A549 (cell line): ENCODE measurements at places on chromosomes 13 and 19. TPM values are rescaled to one million over a fixed set of nuclear protein-coding genes. Genes with fewer than 3 reads are reported as not detected.

- peak; percentile 27 for DNase-seq
Observed at GRCh38 chr13:113420833-113421600, 32.3 kb downstream of the ADPRHL1 start.

GRCh38 chr19:7605490-7606222 lies 10.0 kb downstream of the CAMSAP3 start:
- no peak for DNase-seq

DNA sequence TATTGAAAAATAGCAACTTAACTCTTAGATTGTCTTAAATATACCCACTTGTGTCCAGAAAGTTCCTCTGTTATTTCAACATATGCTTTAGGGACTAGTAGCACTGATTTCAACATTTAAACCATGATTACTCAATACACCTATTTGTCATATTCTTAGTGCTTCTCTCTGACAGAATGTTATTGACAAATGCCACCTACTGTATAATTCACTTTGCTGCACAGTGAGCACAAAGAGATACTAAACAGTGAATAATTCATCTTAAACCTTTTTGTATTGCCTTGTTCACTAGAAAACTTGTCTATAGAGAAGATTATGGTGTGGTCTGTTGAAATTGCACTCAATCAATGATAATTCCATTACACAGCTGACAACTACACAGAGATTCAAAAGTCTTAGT lies 692.6 kb downstream of the PCDH17 start:
- no peak for DNase-seq

- DNase-seq: no peak
Observed at GRCh38 chr19:14146789-14147216, 10.4 kb upstream of the ASF1B start.

GRCh38 chr19:19554074-19555023 lies 16.3 kb downstream of the CILP2 start:
- no peak for DNase-seq

DNA sequence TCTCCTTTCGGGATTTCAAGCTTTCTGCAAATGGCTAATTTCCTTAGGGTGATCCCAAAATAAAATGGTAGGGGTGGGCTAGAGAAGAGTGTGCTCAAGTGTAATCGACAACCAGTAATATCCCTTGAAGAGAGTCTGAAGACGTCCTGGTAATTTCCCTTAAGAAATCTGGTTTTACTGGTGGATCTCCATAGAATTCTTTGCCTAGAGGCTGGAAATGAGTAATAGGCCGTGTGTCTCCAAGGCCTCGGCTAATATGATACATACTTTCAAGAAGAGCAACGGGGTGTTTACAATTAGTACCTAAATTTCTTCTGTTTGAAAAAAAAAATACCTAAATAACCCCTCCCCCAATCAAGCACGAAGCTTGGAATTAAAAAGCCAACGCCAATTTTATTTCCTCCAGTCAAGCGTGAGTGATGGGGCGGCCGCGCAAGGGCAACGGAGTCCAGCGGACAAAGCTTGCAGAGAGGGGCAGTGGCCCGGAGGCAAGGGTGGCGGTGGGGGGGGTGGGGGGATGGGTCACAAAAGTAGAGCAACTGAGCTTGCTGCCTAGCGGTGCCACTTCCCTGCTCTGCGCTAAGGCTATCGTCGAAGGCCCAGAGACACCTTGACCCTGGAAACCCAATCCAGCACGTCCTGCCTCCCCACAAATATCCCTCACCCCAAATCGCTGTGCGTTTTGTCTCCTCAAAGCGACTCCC lies 7.8 kb downstream of the SOX21 start:
- DNase-seq: no peak

DNA sequence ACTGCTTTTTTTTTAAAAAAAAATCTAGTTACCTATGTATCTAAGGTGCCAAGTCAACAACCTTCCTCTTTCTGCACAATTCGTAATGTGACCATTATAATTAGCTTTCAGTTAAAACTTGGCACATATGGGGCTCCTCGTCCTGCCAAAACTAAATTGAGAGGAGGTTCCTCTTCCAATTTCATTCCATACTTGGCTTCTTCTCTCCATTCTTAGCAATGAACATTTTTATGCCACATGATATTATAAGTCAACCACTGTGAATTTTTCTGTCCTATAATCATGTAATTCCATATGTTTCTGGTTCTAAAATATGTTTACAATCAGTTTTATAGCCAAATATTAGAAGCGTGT lies 177.0 kb downstream of the DCLK1 start:
- no peak for DNase-seq

DNA sequence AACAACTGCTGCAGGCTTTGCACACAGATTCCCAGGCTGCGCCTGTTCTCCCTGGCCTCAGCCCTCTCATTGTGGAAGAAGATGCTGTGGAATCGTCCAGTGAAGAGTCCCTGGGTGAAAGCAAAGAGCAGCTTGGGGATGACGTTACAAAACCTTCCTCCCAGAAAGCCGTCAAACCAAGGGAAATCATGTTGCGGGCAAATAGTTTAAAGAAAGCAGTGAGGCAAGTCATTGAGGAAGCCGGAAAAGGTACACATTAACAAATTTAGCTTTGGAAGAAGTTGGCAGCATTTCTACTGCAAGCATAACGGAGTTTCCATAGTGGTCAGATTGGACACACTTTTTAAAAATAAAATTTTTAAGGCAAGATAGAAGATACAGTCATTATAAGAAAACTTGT lies 82.9 kb upstream of the AKAP11 start:
- DNase-seq: no peak

DNA sequence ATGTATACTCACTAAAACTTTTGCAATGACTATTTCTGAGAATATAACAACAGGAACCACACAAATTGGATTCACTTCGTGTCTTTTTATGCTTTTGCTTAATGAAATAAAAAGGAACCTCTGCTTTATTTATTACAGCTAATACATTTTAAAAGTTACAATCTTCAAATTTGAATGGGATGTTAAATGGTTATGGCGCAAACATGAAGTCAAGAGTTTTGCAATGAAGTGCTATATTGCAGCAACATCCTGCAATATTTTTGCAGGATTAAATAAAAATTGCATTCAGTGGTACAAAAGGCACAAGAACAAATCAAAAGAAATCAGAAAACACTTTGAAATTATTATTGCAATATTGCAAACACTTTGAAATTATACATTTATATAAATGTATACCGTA lies 1519.0 kb upstream of the MIR17HG start:
- DNase-seq: no peak

DNA sequence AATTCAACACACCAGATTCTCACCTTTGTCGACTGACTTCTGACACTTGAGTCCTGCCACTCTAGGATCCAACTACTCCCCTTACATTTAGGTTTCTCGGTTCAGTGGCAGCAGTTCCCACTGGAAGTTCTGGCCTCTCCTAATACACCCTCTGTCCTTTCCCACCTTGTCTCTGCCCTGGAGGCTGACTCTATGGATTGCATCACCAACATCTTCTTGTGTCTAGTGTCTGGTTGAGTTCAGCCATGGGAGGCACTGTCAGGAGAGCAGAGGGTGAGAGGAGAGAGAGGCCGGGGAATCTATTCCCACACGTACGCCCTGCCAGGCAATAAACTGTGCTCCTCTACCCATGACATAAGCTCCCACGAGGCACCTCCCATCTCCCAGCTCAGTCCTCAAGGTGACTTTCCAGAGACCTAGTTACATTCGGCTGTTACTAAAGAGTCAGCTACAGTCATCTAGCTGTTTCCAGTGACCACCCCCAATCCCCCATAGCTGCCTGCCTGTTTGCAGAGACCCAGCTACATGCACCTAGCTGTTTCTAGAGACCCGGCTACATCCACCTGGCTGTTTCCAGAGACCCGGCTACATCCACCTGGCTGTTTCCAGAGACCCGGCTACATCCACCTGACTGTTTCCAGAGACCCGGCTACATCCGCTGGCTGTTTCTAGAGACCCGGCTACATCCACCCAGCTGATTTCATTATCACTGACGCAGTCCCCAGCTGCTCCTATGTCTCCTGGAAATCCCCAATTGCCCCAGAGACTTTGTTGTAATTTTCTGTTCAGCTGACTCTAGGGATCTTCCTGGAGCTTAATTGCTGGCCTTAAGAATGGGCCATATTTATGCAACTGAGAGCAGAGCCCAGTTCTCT lies 8.1 kb upstream of the LILRB4 start:
- DNase-seq: no peak

- no peak for DNase-seq
Observed at GRCh38 chr19:12868540-12869112, 12.6 kb downstream of the DNASE2 start.

GRCh38 chr13:40439928-40440327 lies 226.5 kb downstream of the FOXO1 start:
- no peak for DNase-seq

GRCh38 chr19:44912854-44913253 lies 1.6 kb upstream of the APOC1 start:
- DNase-seq: no peak

GRCh38 chr19:3433805-3434540 lies 46.4 kb downstream of the SMIM24 start:
- no peak for DNase-seq

DNA sequence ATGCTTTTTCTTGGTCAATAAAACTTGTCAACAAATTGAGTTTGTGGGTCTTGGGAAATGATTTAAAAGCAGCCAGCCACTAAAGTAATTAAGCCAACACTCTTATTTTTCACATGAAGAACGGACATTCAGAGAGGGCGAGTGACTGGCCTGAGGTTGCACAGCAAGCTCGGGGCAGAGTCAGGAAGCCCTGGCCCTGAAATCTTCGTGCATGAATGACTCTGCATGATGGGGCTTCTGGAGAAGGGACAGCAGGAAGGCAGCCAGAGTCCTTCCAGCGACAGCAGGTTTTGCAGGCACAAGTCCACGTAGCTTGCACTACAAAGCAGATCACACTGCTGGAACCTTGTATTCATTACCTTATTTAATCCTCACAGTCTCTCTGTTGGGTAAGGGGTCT lies 232.5 kb downstream of the ZNF536 start:
- DNase-seq: no peak

DNA sequence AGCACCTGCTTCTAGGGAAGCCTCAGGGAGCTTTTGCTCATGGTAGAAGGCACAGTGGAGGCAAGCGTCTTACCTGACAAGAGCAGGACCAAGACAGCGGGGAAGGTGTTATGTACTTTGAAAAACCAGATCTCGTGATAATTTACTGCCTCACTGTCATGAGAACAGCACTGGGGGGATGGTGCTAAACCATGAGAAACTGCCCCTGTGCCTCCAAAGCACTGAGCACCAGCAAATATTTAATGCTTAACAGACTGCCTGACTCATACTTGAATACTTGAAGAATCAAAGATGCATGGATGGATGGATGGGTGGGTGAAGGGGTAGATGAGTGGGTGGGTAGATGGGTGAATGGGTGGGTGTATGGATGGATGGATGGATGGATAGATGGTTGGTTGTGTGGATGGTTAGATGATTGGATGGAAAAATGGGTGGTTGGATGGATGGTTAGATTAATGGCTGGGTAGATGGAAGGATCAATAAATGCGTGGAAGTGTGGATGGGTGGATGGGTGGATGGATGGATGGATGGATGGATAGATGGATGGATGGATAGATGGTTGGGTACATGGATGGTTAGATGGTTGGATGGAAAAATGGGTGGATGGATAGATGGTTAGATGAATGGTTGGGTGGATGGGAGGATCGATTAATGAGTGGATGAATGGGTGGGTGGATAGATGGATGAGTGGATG lies 101.1 kb upstream of the IPO5 start:
- no peak for DNase-seq

- DNase-seq: peak; percentile 77
Observed at GRCh38 chr19:46616631-46617322, 8.1 kb downstream of the PTGIR start.

DNA sequence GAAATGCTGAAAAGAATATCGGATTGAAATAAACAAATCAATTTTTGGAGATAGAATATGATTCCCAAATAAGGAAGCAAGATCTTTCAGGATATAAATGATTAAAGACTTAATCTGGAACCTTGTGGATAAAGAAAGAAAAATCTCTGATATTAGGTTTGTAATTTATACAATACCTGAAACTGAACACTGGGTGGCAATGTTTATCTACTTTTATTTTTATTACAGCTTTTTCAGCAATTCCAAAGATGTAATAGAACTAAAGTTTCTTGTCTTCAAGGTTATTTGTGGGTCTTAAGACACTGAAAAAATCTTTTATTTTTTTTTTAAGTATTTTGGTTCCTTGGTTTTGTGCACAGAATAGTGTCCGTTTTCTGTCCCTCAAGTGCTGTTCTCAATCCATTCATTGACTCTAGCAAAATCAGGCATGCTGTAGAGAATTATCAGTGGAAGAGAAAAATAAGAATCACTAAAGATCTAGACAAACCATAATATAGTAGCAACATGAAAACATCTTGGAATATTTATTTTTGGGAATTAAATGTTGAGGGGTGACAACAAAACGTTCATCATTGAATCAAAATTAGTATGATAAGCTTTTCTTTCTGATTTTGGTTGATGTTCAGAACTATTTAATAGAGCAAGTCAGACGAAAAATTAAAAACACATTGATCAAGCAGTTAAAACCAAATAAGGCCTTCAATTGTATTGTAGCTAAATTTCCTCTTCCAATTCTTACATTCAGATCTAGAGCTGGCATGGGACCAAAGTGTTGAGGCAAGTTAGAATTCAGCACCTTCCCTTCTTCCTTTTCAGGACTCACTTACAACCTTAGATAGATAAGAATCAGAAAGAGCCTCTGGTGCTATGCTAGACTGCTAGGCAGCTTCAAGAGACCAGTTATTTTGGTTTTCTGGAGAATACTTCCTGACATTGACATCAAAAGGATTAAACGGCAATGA lies 704.4 kb upstream of the PCDH20 start:
- peak; percentile 1 for DNase-seq

GRCh38 chr19:3663838-3664237 lies 36.4 kb downstream of the PIP5K1C start:
- DNase-seq: no peak

- DNase-seq: peak; percentile 40
Observed at GRCh38 chr13:99984461-99985240, 3.1 kb downstream of the ZIC2 start.

GRCh38 chr13:114161644-114162532 lies 17.2 kb upstream of the CFAP97D2 start:
- DNase-seq: no peak

GRCh38 chr13:98429531-98429930 lies 147.4 kb downstream of the STK24 start:
- no peak for DNase-seq

DNA sequence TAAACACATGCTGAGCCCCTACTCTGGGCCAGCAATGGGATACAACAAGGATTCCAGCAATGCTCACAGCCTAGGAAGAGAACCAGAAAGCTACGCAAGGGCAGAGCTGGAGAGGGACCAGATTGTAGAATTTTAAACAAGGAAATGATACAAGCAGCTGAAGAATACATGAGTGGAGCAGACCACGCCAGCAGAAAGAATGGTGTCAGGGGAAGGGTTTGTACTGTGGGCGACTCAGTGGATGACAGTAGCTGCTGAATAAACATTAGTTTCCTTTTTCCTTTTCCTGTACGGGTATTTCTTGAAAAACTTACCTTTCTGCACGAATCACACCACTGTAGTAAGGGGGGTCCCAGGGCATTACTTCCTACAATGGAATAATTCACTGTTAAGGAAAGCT lies 30.7 kb downstream of the MIPEP start:
- DNase-seq: no peak

GRCh38 chr13:63501702-63502101 lies 2086.1 kb upstream of the PCDH20 start:
- no peak for DNase-seq

Gene IL11
- polyA plus RNA-seq: 91.7 to 115 TPM (median 100.0 TPM) in 3 replicates

Gene SHD
- 0.29 to 0.38 TPM in 2 of 3 replicates, not detected in the other for polyA plus RNA-seq

Gene MCEMP1
- not detected in 3 replicates for polyA plus RNA-seq

Gene ZNF100
- not detected in 3 replicates for polyA plus RNA-seq

Gene WASF3
- polyA plus RNA-seq: 0.09 to 0.12 TPM (median 0.10 TPM) in 3 replicates

Gene ZNF433
- polyA plus RNA-seq: not detected in 3 replicates

Gene CBLC
- polyA plus RNA-seq: not detected in 3 replicates

Gene CLEC17A
- not detected in 3 replicates for polyA plus RNA-seq

Gene TEAD2
- 19.0 to 26.3 TPM (median 25.3 TPM) in 3 replicates for polyA plus RNA-seq

Gene ACTMAP
- 14.1 to 18.5 TPM (median 14.8 TPM) in 3 replicates for polyA plus RNA-seq

Gene SLC8A2
- 0.15 to 0.30 TPM (median 0.17 TPM) in 3 replicates for polyA plus RNA-seq
